NCI-H524 treated with DMSO at 0.1 percent for 48 hours (cell line): ENCODE measurements at places on chromosomes 11 and 22.

DNA sequence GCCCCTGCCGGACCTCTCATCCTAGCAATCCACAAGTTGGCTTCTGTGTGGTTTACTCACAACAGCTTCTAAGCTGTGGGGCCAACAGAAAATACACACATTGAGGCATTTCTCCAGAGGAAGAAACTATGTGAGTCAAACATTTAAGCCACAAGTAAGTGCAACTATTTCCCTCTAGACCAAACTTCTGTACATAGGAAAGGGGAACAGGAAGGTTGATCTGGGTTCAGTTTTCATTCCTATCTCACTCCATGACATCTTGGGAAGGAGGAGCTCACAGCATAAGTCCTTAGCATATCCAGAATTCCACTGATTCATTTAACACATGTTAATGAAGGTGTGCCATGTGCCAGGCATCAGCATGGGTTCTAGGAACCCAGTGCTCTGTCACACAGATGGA is 72.8 kb upstream of the PICALM start:
- no peak for DNase-seq

GRCh38 chr22:24989541-24989951 is 37.0 kb downstream of the KIAA1671 start:
- no peak for DNase-seq

- no peak for DNase-seq
These were observed 19.6 kb upstream of the PRODH start for GRCh38 chr22:18955696-18956095.

GRCh38 chr22:23113067-23113846 is 28.5 kb downstream of the RSPH14 start:
- DNase-seq = peak; percentile 80

GRCh38 chr11:116513894-116514293 is 258.9 kb downstream of the BUD13 start:
- no peak for DNase-seq

DNA sequence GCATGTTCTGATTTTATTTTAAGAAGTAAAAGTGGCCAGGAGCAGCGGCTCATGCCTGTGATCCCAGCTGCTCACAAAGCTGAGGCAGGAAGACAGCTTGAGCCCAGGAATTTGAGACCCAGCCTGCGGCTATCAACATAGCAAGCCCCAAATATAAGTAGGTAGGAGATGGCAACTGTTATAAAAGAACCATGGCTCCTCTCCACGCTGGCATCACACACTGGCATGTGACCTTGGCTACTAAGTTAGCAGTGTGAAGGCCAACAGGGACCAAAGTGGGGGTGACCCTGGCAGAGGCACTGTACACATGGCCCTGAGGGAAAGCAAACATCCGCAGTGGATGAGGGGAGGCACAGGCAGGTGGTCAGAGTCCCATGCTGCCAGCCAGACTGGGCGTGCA is 33.0 kb downstream of the TPST2 start:
- no peak for DNase-seq

DNA sequence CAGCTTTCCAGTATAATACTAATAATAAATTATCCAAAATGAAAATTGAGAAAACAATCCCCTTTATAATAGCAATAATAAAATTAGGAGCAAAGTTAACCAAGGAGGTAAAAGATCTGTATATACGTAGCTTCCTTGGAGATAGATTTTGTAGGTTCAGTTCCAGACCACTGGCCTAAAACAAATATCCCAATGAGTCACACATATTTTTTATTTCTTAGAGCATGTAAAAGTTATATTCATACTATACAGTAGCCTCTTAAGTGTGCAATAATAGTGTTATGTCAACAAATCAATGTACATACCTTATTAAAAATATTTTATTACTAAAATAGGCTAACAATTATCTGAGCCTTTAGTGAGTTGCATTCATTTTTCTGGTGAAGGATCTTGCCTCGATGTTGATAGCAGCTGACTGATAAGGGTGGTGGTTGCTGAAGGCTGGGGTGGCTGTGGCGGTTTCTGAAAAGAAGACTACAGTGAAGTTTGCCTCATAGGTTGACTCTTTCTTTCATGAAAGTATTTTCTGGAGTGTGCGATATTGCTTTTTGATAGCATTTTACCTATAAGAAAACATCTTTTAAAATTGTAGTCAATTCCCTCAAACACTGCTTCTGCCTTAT is 178.5 kb downstream of the ARHGAP42 start:
- no peak for DNase-seq

GRCh38 chr11:75029836-75030631 is 41.3 kb downstream of the NEU3 start:
- no peak for DNase-seq

- DNase-seq = no peak
These were observed 112.2 kb upstream of the B3GAT1 start for GRCh38 chr11:134524201-134524600.

GRCh38 chr22:42262964-42263363 is 7.5 kb downstream of the TCF20 start:
- no peak for DNase-seq

DNA sequence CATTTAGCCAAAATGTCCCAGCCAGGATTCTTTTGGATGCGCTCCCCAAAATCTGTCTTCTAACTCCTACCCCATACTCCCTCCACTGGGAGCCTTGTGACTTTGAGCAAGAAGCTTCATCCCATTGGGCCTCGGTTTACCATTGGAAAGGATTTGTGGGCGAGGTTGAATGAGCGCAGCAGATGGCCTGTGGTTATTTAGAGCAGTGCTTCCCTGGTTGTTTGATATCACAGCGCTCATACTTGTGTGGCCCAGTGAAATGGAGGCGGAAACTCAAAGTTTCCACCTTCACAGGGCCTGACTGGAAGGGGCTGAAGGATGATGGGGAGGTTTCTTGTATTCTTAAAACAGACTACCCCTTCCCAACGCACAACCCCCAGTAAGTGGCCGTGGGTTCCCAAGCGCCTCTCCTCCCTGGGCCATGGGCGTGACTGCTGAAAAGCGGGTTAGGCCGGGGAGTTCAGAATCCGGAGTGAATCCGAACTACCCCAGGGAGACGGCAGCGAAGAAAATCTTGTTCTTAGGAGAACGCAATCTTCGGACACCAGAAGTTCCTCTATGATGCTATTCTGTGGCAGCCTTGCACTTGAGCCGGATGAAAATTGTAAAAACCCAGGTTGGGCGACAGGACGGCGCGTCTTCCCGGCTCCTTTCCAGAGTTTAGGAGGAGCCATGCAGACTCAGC is 1.2 kb upstream of the ATF4 start:
- DNase-seq = no peak

DNA sequence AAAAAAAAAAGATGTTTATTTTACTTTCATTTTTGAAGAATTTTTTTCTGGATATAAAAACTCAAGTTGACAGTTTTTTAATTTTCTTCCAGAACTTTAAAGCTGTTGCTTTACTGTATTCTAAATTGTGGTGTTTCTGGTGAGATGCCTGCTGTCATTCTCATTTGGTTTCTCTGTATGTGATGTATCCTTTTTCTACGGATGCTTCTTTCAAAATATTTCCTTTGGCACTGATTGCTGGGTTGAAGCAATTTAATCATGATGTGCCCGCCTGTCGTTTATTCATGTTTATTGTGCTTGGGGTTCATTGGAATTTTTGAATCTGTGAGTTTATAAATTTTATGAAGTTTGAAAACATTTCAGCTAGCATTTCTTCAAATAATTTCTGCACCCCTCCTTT is 29.4 kb upstream of the CTSD start:
- no peak for DNase-seq

DNA sequence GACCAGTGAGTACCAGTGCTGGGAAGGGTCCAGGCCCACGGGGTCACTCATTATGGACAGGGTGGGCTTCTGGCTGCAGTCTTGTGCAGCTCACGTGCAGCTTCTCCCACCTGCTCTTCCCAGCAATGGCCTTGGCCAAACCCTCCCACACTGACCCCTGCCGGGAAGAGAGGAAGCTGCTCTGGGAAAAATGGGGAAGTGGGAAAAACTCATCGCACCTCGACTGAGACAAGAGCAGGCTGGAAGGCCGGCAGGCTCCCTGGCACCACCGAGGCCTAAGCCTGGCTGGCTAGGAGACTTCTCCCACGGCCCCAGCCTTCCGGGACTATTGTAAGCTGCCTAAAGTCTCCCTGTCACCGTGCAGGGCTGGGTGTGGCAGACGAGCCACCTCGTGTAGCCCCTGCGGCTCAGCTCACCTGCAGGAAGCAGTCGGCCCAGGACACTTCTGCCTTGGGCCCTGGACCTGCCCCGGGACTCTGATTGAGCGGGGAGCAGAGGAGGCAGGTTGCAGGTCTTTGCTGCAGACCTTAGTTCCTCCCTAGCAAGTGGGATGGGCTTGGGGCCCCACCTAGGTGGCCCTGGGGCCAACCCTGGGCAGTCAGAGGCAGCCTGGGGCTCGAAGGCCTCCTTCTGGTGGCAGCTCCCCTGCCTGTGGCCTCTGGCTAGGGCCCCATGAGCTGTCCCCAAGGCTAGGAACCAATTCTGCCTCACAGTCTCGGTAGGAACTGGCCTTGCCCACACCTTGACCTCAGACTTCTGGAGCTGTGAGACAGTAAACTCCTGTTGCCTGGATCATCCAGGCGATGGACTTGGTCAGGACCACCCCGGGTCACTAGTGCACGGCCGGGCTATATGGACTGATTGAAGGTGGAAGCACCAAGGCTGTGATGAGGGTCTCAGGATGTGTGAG is 23.1 kb downstream of the MRGPRG start:
- no peak for DNase-seq

DNA sequence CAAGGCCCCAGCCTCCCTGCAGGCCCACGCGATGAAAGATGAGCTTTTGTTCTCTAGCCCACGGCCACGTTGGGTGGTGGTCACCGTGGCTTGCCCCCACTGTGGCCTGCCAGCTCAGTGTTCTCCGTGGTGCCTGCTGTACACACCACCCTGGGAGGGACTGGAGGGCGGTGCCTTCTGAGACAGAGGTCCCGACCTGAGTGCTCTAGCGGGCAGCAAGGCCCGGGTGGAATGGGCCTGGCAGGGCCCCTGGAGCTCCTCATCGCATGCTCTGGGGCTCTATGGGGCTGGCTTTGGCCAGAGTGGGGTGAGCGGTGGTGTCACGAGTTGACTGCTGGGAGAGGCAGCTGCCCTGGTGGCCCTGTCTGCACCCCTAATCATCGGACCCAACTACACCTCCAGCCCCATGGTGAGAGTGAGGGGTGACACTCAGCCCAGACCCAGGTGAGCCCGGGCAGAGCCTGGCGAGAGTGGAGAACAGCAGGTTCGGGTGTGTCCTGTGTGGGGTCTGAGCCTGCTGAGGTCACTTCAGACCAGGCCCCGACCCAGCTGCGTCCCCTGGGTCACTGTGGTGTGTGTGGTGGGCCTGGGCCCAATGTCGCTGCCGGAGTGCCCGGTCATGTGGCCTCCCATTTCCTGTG is 541.9 kb downstream of the TBC1D22A start:
- no peak for DNase-seq

GRCh38 chr11:45655347-45655756 is 10.1 kb downstream of the CHST1 start:
- peak; percentile 60 for DNase-seq

DNA sequence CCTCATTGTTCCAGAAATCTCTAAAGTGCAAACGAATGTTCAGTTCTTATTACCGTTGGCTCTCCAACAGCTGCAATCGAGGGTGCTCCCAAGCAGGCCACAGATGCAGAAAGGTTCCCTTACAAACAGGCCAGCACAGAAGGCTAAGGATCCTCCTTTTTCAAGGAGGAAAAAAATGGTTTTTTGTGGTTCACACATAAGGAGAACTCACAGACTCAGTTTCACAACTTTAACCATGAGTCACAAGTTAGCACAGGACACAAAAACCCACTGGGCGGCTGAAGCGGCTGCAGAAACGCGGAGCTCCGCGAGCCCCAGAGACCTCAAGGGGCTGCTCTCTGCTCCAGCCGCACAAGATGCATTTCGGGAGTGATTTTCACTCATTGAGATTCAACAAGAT is 98.2 kb upstream of the PRR5 start:
- no peak for DNase-seq

DNA sequence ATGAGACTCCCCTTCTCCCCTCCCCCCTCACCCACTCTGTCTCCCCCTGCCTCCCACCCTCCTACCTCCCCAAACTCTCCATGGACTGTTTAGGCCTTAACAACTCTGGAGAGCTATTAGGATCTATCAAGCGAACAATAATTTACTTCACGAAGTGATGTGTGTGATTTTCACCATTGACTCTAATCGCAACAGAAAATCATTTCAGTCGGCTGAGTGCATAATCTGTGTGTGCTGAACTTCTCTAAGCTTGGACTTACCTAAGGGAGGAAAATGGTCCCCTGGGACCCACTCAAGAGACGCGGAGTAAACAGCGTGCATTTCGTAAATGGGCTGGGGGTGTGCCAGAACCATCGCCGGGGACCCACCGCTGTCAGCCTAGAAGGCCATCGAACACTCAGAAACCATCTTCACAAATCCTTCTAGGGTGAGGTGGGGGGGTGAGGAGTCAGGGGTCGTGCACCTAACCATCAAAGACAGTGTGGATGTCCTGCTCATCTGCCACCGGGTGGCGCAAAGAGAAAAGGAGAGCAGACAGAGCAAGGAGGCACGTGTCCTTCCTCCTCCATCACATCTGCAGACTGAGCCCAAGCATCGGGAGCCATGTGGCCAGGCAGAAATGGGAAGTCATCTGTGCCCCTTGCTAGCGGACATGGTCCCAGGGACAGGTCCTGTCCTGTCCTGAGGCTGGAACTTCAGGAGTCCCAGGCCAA is 62.1 kb upstream of the NUP50 start:
- DNase-seq = peak; percentile 62

DNA sequence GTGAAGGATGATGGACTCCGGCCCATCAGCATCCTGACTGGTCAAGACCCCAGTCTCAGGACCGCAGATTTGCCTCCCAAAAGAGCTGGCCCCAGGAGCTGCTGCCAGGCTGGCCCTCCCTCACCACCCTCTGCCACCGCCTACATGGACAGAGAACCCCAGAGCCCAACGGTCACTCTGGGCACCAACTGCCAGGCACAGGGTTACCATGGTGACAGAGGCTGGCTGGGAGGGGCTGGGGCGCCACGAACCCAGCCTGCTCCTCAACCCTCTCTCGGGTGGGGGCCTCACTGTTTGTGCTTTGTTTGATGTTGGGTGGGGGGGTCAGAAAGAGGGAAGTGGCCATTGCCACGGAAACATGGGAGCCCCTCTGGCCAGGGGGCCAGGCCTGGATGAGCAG is 55.8 kb downstream of the ELFN2 start:
- DNase-seq = no peak

- no peak for DNase-seq
These were observed 32.5 kb downstream of the PPP2R1B start for GRCh38 chr11:111733611-111734088.

GRCh38 chr22:49704345-49705215 is 123.1 kb downstream of the BRD1 start:
- DNase-seq = no peak

GRCh38 chr11:86676533-86677154 is 4.2 kb upstream of the ME3 start:
- DNase-seq = no peak

- no peak for DNase-seq
These were observed 3.9 kb downstream of the GSTT4 start for GRCh38 chr22:24001314-24001713.
